Cardiac ventricle fibroblast (primary cell): ENCODE measurements at places on chromosomes 1 and 21. TPM values are rescaled to one million over a fixed set of nuclear protein-coding genes. Genes with fewer than 3 reads are reported as not detected.

OR2T29 gene
- total RNA-seq = not detected in 2 replicates

TRNP1 gene
- total RNA-seq = 97.8 and 113 TPM in 2 replicates

CD247 gene
- total RNA-seq = 0.44 TPM in 1 of 2 replicates, not detected in the other

MTARC1 gene
- total RNA-seq = 0.44 and 0.56 TPM in 2 replicates

BSND gene
- total RNA-seq = not detected in 2 replicates

TP73 gene
- not detected in 2 replicates for total RNA-seq
